Fibroblast of villous mesenchyme (primary cell): ENCODE measurements at places on chromosomes 7 and 10. TPM values are rescaled to one million over a fixed set of nuclear protein-coding genes. Genes with fewer than 3 reads are reported as not detected.

DNA sequence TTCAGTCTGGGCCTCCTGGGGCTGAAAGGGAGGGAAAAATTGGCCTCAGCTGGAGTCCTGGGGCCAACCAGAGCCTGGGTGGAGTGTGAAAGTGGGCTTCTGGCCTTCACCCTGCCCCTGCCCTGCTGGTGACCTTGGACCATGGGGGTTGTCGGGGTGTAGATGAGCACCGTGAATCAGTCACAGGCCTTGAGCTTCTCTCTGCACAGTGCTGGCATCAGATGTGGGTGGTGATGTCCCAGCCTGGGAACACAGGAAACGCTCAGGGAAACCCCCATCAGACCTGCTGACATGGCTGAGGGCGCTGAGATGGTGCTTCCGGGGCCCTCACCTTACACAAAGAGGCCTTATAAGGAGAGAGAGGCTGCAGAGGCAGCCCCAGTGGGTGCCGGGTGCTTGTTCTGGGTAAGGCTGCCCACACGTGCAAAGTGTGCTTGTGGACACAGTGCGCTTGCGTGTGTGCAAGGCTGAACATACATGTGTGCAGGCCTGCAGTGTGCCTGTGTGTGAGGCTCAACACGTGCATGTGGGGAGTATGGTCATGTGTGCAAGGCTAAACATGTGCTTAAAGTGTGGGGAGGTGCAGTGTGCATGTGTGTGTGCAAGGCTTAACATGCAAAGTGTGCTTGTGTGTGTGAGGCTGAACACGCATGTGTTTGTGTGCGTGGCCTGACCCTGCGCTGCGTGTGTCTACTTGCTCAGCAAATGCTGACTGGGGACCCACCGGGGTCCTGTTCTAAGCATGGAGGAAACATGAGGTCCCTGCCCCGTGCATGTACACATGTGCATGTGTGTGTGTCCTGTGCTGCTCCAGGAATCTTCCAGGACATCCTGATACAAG, 6.5 kb downstream of the ARPC1B start:
- no peak for DNase-seq

DNA sequence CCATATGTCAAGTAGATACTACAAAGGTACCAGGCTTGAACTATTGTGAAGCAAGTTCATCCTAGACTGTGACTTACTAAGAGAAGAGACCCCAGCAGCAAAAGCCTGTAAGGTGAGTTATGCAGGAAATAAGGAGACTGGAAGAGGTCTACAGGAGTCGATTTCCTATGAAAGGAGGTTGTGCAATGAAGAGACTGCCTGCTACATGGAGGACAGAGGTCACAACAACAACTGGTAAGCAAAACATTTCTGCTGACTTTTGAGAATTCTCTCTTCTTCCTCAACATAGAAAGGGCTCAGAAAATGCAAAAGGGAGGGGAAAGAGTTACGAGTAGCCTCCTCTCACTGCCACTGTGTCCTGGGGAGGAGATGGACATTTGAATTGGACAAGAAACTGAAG, 42.4 kb downstream of the PDK4 start:
- peak; percentile 61 for DNase-seq

DNA sequence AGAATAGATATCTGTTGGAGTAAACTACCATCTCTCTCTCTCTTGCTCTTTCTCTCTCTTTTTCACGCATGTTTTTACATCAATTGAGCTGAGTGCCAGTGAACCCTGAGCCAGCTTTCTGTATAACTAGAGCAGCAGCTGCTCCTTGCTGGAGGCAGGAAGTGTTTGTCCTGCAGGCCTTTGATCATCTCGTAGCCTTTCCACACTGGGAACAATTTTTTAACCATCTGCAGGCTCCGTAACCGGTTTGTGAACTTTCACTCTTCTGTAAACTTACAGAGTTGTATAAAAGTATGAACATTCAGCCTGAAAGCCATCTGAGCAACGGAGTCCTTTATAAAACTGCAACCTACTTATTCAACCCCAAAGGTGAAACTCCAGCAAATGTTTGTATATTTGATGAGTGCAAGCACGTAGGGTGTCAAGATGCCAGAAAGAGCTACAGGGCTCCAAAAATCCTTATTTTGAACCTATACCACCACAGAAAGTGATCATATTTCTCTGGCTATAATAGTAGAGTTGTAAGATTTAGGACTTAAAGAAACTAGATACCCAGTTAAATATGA, 162.8 kb upstream of the NFE2L3 start:
- DNase-seq: no peak

DNA sequence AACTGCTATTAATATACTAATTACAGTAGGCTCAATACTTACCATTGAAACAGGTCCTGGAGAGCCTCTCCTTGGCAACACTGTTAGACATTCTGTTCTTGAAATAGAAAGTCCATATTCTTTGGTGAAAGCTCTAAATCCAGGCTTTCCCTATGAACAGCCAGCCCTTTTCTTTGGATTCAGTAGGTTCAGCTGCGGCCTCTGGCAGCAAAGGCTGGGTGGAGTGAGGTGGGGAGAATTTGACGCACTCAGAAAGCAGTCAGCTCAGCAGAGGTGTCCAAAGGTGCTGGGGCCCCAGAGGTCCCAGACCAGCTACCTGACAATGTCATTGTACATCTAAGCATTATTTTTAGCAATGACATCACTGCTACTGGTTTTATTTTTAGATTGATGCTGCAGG, 146.1 kb downstream of the GRK5 start:
- no peak for DNase-seq

- DNase-seq: peak; percentile 81
Measured at GRCh38 chr7:6317797-6318438, 45.5 kb upstream of the CYTH3 start.

- DNase-seq: peak; percentile 59
Measured at GRCh38 chr10:79400146-79401004, 45.0 kb downstream of the ZCCHC24 start.

- DNase-seq: peak; percentile 56
Measured at GRCh38 chr10:33279811-33280602, 54.5 kb downstream of the NRP1 start.

GRCh38 chr10:102322914-102323313, 72.6 kb upstream of the NFKB2 start:
- DNase-seq: no peak

DNA sequence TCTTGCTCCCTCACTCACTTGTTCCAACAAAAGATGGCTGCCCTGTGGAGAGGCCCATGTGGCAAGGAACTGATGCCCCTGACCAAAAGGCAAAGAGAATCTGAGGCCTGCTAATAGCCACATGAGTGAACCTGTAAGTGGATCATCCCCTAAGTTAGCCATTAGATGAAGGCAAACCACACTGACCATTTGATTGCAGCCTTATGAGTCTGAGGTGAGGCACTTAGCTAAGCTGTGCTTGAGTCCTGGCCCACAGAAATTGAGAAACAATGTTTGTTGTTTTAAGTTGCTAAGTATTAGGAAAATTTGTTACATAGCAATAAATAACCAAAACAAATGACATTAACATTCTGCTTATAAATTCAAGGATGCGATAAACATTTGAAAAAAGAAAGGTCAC, 100.1 kb upstream of the BET1 start:
- DNase-seq: peak; percentile 49

GSDME gene
- total RNA-seq: 46.4 and 70.8 TPM in 2 replicates

FAM25A gene
- total RNA-seq: not detected in 2 replicates

MYL10 gene
- not detected in 2 replicates for total RNA-seq

WDR11 gene
- total RNA-seq: 81.5 and 85.9 TPM in 2 replicates

UFSP1 gene
- total RNA-seq: 5.6 and 7.1 TPM in 2 replicates
